ENCODE measurements at places on chromosomes 2 and 18.

- DNase-seq: no peak
These were observed 12.7 kb downstream of the THOC1 start for GRCh38 chr18:255171-255570.

DNA sequence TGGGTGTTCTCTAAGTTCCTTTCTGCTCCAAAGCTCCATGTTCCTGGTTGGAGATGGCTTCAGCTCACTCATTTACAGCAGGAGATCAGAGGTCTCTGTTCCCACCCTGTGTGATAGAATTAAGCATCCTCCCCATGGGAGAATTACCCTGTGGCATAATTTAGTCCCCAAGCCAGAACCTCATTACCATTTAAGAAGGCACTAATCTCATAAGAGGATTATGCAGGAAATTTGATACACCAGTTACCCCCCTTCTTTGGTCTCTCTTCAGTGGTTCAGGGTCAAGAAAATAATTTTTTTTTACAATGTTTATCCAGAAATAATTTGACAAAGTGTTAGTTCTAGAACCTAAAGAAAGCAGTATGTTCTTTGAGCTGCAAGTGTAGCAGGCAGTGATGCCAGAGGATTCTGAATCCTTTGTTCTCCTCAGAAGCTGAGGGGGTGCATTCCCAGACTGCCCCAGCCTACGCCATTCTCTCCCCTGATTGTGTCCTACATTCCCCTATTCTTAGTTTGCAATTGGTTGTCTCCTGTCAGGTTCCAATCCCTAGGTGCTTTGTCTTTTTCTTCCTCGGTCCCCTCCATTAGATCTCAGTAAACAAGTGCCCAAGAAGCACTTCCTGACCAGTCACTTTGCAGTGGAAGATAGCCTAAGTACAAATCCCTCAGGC, 163.6 kb downstream of the PRKCE start:
- no peak for DNase-seq

GRCh38 chr18:69487488-69488394, 87.1 kb downstream of the DOK6 start:
- no peak for DNase-seq

- DNase-seq: no peak
These were observed 64.9 kb downstream of the EML4 start for GRCh38 chr2:42233976-42234441.

- peak; percentile 33 for DNase-seq
These were observed 12.6 kb downstream of the DHX57 start for GRCh38 chr2:38863061-38863695.

DNA sequence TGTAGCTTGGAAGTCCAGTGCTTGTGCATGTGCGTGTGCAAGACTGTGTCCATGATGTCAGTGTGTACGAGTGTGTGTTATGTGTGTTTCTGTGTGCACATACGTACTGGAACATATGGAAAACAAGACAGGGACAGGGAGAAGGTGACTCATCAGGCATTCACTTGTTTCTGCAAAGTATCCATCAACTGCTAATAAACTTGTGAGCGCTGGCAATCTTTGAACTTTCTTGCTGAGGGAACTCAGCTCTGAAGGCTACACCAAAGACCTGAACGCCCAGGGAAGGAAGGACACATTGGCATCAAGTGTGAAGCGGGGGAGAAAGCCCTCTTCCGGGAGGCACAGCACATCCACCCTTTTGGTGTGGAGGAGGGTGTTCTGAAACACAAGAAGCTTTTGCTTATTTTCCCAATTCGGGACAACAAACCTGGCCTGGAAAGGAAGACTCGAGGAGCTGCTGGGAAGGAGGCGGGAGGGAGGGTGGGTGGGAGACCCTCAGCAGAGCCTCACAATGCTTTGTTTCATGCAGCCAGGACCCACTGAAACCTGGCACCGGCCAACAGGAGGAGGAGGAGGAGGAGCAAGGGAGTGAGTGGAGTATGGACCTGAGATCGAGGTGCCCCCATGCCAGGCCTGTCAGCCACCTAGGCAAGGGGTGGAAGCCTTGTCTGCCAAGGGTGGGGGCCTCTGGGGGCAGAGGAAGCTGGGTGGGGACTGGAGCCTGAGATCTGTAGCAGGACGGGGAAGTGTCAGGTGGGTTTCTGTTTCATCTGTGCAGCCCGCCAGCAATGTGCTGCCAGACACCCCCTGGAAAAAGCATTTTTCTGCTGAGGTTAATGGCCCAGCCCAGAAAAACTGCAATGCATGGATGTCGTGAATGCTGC, 26.8 kb downstream of the SMAD7 start:
- DNase-seq: no peak

- no peak for DNase-seq
These were observed 141.3 kb upstream of the NOSTRIN start for GRCh38 chr2:168660870-168661862.

GRCh38 chr2:237022533-237022932, 63.2 kb upstream of the COPS8 start:
- no peak for DNase-seq

DNA sequence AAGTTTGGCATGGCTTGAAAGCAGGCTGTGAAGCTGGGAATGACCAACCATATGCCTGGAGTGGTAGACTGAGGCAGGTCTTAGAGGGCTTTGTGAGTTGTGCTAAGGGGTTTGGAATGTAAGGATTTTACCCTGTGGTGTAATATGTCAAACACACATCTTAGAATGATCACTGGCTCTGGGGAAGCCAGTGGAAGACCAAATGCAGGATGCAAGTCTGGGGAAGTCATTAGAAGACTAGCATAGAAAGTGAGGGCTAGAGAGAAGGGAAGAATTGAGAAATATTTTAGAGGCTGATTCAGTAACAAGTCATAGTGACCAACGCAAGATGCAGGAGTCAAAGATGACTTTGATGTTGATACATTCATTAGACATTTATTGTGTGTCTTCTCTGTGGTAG, 3.5 kb upstream of the FHOD3 start:
- DNase-seq: no peak

- DNase-seq: no peak
These were observed 41.6 kb downstream of the LBH start for GRCh38 chr2:30272761-30273573.

DNA sequence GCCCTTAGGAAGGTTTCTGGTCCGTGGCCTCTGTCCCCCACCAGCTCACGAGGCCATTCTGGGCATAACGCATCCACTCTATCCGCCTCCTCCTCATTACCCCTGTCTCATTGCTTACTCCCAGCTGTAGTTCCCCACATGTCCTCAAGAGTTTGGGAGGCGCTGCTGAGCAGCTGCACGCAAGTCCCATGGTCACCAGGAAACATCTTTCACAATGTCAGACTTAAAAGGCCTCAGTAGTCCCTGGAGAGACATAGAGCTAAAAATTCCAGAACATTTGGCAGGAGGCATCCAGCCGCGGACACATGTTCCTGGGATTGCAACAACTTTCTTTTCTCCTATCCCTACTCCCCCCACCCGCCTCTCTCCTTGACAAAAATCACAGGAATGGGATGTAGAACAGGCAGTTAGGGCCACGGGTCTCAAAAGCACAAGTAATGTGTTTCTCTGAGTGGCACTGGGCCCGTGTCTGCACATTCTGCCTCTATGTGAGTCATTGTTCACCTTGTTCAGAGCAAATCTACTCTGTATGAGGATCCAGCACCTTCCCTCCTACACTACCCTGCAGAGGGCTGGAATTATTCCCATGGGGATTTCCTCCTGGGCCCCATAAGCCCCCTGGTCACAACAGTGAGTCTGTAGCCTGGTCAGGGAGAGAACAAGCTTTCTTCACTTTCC, 8.1 kb downstream of the LBH start:
- DNase-seq: peak; percentile 85

GRCh38 chr18:45066886-45067285, 386.2 kb downstream of the SETBP1 start:
- DNase-seq: no peak

DNA sequence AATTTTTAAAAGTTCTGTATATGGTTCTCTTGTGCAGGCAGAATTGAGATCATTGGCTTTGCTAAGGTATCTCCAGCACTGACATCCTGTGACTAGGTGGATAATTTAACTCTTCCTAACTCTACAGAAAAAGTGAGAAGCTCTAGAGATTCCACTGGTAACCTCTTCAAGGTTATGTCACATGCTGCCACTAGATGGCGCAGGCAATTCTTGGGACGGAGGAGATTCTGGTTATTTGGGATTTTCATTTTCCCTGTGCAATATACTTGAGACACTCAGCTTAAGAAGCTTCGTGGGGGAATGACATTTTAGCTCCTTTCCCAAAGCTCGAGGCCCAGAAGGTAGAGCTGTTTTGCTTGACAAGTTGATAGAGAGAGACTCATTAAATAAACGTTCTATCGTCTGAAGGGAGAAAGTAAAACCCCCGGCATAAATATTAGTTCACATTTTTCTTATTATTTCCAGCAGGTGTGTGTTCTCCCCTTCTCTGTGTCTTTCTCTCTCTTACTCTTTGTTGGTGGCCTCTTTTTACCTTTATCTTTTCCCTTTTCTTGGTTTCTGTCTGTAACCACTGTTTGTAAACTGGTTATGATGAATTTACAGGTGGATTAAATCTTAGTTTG, 26.6 kb upstream of the LANCL1 start:
- no peak for DNase-seq

- no peak for DNase-seq
These were observed 25.9 kb downstream of the TMSB10 start for GRCh38 chr2:84931384-84931821.

Data from CD4-positive, alpha-beta T cell treated with Interferon alpha-2 for 1 hour (primary cell).